ENCODE measurements at places on chromosomes 4 and X.

DNA sequence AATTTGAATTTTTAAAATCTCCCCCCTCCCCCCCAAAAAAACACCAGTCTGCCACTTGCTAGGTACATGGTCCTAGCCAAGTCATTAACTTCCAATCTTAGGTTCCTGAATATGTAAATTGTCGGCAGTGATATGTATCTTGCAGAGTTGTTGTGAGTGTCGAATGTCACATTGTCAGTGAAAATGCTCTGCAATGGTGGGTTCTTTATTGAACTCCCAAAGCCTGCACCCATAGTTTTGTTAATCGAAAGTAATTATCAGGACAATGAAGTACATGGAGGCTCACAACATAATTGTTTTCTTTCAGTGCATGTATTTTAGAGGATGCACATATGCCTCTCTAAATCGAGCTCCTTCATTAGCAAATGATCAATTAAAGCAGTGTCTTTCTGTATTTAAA, 185.6 kb upstream of the S100G start:
- no peak for DNase-seq

DNA sequence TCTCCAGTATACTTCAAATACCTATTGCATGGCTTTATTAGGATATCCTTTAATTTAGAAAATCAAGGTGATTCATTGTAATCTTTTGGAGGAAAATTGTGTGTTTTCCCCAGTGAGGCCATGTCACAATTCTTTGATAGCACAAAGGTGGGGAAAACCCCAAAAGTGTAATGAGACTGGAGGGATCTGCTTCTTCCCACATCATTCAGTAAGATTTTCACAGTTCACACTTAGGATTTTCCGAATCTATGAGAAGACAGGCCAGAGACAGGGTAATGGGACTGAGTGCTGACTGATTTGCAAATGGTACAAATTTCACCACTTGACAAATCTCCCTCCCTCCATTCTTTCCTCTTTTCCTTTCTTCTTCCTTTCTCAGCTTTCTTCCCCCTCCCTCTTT, 181.1 kb downstream of the MGST2 start:
- no peak for DNase-seq

DNA sequence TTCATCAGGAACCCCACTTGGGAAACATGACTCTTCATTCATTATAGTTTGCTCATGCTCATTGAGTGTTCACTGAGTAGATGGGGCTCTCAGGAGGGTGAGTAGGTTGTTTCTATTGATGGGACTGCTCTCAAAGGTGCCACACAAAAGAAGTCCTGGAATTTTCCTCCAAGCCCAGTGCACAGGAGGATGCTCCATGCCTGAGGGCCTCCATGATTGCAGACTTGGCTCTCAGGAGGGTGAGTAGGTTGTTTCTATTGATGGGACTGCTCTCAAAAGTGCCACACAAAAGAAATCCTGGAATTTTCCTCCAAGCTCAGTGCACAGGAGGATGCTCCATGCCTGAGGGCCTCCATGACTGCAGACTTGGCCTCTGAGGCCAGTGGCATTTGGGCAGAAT, 108.5 kb downstream of the ZNF674 start:
- DNase-seq: no peak

DNA sequence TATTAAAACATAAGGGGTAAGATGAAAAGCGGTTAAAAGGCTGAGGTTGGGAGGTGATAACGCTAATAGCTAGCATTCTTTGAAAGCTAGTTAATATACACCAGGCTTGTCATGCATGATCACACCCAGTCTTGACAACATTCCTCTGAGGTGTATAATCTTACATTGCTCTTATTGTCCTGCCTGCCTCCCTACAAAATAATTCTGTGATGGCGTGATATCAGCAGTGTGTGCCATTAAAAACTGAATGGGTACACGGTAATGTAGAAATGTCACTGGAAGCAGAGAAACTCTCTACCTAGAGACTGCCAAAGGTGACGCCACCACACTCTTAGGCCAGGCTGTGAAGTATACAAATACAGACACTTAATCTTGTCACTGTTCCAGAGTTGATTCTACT, 68.1 kb downstream of the DIAPH2 start:
- no peak for DNase-seq

DNA sequence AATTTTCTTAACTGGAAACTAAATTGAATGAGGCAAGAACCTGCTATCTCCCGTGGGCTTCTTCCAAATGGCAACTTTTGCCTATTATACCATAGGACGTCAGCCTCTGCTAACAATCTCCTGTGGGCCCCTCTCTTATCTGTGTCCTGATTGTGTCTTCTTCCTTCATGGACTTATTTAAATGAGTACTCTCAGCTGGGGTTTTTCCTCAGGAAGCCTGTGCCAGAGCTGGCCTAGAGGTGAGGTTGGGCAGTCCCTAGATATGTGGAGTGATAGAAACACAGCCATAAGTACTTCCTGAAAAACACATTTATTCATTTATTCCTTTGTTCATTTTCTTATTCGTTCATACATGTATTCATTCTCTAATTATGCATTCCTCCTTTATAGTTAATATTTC, 712.5 kb upstream of the SLIT2 start:
- no peak for DNase-seq

GRCh38 chrX:18031726-18032375, 170.8 kb upstream of the RAI2 start:
- DNase-seq: no peak

Measured in neuronal stem cell (in vitro differentiated cells).